Amniotic stem cell (primary cell): ENCODE measurements at places on chromosomes 3 and 15.

- DNase-seq: no peak
These were observed 449.5 kb upstream of the TBL1XR1 start for GRCh38 chr3:177646749-177647148.

GRCh38 chr15:60648928-60649679, 170.2 kb upstream of the ICE2 start:
- DNase-seq: no peak

- no peak for DNase-seq
These were observed 71.1 kb downstream of the LYZL4 start for GRCh38 chr3:42339321-42339720.

GRCh38 chr15:49604625-49605409, 15.8 kb downstream of the FAM227B start:
- DNase-seq: no peak

- DNase-seq: peak; percentile 29
These were observed 10.9 kb downstream of the SEMA7A start for GRCh38 chr15:74422652-74423430.

- no peak for DNase-seq
These were observed 62.9 kb downstream of the UMPS start for GRCh38 chr3:124793054-124793739.
